ENCODE measurements at places on chromosomes 7 and 10. TPM values are rescaled to one million over a fixed set of nuclear protein-coding genes. Genes with fewer than 3 reads are reported as not detected.
A peak's percentile ranks its signal among the peaks of the same experiment; 100 is the strongest.

The TOMM7 gene
- total RNA-seq, result 382 TPM

The NKX2-3 gene
- total RNA-seq, result not detected

The SLC39A12 gene
- not detected for total RNA-seq

GRCh38 chr10:71974489-71975021 is 10.4 kb downstream of the CHST3 start:
- DNase-seq, result peak; percentile 34

DNA sequence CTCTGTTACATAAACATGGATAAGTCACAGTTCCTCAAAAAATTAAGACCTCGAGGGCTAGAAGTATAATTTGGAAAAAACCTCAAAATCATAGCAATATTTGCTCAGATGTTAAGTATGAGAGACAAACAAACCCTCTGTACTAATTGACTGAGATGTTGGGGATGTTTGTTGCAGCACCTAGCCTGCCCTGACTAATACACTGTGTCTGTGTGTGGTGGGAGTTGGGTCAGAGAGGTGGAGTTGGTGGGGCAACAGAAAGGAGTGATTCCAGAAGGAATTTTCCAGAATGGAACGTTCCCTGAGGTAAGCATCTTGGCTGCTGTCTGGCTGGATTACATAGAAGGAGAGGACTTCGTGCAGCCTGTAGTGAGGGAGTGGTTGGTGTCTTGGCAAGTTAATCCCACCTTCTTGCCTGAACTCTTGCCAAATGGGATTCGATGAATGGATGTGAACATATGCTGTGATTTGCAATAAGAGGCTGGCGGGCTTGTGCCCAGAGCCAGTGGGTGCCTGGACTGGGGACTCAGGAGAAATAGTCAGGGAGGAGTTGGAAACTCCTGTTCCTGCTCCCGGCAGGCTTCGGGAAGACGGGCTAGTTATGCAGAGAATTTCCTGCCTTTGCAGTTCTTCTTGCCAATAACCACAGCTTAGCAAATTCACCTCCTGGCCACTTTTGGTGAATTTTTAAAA is 9.3 kb upstream of the FAM180A start:
- no peak for DNase-seq

DNA sequence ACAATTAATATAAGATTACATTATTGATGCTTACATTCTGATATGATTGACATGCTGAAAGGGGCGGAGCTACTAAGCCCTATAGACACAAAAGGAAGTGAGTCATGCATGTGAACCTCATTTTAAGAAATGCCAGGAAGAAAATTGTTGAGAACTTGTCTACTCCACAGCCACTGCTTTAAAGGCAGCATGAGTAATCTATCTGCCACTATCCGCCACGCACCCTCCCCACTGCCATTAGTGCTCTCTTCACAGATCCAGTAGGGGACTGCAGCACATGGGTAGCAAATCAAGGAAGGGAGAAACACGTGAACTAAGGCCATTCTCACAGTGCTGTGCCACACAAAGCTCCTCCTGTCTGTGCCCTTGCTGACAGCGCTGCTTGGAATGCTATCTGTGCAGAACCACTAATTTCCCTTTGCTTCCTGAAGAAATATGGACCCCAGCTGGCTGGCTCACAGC is 524.8 kb downstream of the GRM8 start:
- peak; percentile 69 for DNase-seq

GRCh38 chr7:108016841-108017775 is 14.1 kb upstream of the LAMB1 start:
- DNase-seq, result peak; percentile 73

GRCh38 chr7:154338701-154339506 is 286.7 kb downstream of the DPP6 start:
- no peak for DNase-seq

- no peak for DNase-seq
These were observed 14.2 kb upstream of the PRKAR1B start for GRCh38 chr7:741191-741671.

All from H4 (cell line).